NB4 (cell line): ENCODE measurements at places on chromosomes 5 and 9.
A peak's percentile ranks its signal among the peaks of the same experiment; 100 is the strongest.

GRCh38 chr9:133891741-133892140, 100.4 kb downstream of the VAV2 start:
- no peak for DNase-seq

GRCh38 chr5:33824516-33825195, 67.1 kb downstream of the ADAMTS12 start:
- DNase-seq, result peak; percentile 32

- DNase-seq, result no peak
These were observed 595.7 kb downstream of the EFNA5 start for GRCh38 chr5:107074996-107075395.

- no peak for DNase-seq
These were observed 359.3 kb downstream of the TMEM161B start for GRCh38 chr5:87909382-87909781.
